ENCODE measurements at places on chromosomes 5 and 9. TPM values are rescaled to one million over a fixed set of nuclear protein-coding genes. Genes with fewer than 3 reads are reported as not detected.

DNA sequence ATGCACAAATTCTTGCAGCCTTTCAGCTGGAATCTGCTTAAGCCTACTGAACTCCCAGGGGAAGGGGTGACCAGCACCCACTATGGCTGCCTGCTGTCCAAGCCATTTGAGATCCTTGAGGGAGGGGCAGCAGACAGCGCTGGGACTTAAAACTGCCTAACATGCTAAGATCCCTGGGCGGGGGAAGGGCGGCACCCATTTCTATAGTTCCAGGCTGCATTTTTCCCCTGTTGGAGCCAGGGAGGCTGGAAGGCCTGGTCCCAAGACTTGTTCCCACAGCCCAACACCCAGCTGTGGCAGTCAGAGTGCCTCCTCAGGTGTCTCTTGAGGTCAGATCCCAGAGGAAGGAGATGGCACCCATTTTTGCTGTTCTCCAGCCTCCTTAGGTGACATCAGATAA lies 1061.3 kb upstream of the COX7C start:
- DNase-seq: no peak

Gene SLC25A2
- polyA plus RNA-seq: not detected

Gene OR2Y1
- not detected for polyA plus RNA-seq

Gene PTTG1
- 6.5 TPM for polyA plus RNA-seq

GRCh38 chr5:96388176-96388575 lies 44.9 kb downstream of the PCSK1 start:
- no peak for DNase-seq

GRCh38 chr9:97480174-97480573 lies 21.3 kb upstream of the TMOD1 start:
- no peak for DNase-seq

DNA sequence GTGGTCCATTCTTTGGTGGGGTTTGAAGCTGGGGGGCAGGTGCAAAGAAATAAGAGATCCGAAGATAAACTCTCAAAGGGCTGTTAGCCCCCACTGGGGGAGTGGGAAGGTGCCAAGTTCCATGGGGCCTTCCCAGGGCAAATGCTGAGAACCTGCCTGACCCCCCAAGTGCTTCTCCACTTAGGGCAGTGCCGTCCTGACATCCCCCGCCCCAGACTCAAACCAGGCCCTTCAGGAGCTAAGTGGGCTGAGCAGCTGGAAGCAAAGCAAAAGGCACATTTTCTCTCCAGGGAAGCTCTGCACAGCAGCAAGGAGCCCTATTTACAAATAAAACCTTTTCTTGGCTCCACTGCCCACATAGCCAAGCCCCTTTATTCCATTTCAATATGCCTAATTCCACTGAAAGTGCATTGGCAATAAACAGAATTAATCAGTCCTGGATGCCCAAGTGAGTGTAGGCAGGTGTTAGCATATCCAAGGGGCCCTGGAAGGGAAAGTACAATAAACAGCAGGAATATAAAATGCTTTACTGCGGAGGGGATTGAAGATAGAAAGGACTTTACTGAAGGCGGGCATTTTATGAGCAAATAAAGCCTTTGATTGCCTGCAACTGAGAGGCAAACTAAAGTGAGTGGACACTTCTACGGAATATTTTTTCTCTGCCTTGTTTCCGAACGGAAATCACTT lies 44.6 kb downstream of the WHRN start:
- DNase-seq: no peak

Gene SHOC1
- 0.05 TPM for polyA plus RNA-seq

DNA sequence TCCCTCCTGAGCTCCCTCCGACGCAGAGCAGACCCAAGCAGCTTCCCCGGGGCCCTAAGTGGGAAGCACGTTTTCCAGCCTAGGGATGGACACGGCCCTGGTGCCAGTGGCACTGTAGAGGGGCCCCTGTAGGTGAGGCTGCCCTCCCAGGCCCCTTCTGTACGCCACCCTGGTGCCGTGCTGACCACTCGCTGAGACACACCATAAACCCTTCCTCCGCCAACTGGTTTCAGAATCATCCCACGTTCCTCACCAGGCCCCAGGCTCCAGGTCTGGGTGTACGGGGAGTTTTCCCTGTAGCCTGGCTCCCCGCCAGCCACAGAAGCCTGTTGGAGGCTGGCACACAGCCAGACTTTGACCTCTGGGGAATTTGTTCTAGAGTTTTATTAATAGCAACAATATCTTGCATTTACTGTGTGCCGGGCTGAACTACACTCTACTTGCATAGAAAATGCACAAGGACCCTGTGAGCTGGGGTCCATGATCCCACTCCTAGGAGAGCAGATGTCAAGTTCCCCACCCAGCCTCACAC lies 18.2 kb upstream of the WDR38 start:
- no peak for DNase-seq

Gene PTPN3
- 1.9 TPM for polyA plus RNA-seq

DNA sequence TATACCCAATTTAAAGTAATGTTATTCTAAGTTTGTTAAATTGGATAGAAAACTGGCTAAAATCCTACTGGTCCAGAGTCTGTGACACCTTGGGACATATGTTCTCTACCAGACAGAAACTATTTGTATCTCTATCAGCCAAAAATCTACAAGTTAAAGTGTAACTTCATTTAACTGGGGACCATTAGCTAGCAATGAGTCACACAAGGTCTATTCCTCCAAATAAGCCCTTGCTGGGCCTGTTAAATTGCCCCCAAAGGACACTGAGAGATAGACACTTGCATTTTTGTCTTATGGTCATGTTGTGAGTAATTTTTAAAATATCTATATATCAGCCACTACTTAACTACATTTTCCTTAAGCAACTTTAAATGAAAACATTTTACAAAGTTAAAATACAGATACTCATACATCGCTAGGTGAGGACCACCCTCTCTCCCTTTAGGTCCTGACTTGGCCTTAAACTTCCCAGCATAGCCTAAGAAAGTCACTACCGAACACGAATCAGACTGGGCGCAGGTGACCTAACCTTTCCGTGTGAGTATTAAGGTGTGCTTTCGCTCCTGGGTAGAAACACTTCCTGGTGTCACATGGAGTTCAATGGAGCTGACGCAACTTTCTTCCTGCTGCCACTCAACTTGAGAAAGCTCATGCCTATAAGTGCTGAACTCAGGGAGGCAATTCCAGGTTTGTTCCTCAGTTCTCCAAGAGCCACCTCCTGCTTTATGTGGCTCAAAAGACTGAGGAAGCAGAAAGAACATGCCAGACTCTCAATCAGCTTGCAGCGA lies 249.1 kb downstream of the DIRAS2 start:
- no peak for DNase-seq

DNA sequence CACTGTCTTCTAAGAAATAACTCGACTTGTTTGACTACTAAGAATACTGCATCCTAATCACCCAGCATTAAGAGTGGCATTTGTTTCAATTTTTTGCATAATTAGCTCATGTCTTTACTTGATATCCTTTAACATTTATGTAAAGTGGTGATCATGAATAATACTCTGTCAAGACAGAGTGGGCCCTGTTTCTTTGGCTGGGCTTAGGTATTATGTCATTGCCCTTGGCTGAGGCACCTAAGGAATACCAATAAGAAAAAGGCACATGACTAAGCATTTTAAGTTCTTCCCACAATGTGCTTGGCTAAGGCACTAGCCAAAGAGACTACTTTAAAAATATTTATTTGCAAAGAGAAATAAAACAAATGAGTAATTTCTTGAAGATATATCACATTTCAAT lies 308.1 kb downstream of the CTNND2 start:
- DNase-seq: no peak

Gene FOXD4L5
- polyA plus RNA-seq: not detected

Gene LCN10
- 11.3 TPM for polyA plus RNA-seq

- no peak for DNase-seq
These were observed 15.8 kb downstream of the GALNT10 start for GRCh38 chr5:154206311-154206710.

DNA sequence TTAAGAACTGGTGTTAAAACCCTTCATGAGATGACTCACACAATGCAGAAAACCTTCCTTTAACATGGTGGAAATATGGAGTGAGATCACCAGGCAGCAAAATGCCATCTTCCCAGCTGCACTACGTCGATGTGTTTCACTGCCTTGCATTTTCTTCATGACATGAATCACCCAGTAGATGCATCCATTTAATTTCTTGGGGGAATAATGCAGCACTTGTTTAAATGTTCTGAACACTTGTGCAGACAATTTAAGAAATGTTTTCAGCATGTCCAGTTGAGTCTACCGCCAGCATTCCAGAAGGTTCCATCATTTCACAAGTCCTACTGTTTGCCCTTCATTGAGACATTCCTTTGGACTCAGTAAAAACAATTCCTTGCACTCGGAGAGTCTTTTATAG lies 81.6 kb downstream of the ADAMTS16 start:
- DNase-seq: no peak

Gene PCDHGA4
- polyA plus RNA-seq: 2.2 TPM

Gene PRRT1B
- not detected for polyA plus RNA-seq

Gene OR2K2
- not detected for polyA plus RNA-seq

Gene GPR151
- polyA plus RNA-seq: not detected

Gene RABGAP1
- 46.2 TPM for polyA plus RNA-seq

DNA sequence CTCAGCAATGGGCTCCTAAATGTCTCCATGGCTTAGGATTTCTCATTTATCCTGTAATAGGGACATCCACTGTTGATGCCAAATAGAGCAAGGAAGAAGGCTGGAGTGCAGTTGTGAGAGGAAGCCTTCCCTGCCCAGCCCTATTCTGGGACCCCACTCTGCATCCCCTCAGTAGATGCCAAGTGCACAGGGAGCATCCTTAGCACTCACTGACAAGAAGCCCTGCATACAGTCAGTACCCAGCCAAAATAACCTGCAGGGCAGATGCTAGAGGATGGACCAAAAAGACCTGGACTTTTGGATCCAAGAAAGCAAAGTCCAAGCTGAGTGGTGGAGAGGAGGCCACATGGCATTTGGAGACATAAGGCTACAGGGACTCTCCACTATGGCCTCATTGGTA lies 113.5 kb upstream of the SPOCK1 start:
- no peak for DNase-seq

- no peak for DNase-seq
These were observed 23.7 kb upstream of the PTGES start for GRCh38 chr9:129776566-129776937.

Gene HTR1A
- polyA plus RNA-seq: not detected

Gene IFNA21
- not detected for polyA plus RNA-seq

DNA sequence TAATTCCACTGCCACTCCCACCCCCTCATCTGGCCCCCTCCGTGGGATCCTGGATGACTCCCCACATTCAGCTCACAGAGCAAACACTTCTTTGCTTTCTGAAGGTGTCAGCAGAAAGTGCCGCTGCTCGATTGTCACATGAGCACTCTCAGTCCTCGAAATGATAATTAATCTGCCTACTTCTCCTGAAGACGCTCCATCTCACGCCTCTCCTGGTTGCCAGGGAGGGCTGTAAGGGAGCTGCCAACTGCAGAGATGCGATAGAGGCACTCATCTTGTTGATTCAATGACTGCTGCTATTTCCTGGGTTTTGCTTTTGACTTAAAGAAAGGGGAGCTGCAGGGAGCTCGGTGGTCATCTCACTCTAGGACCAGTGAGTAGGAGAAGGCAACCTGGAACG lies 206.5 kb downstream of the DAB2IP start:
- DNase-seq: no peak

GRCh38 chr9:76704593-76705204 lies 59.5 kb upstream of the PCA3 start:
- DNase-seq: peak; percentile 64

Gene THBS4
- polyA plus RNA-seq: 2.8 TPM

DNA sequence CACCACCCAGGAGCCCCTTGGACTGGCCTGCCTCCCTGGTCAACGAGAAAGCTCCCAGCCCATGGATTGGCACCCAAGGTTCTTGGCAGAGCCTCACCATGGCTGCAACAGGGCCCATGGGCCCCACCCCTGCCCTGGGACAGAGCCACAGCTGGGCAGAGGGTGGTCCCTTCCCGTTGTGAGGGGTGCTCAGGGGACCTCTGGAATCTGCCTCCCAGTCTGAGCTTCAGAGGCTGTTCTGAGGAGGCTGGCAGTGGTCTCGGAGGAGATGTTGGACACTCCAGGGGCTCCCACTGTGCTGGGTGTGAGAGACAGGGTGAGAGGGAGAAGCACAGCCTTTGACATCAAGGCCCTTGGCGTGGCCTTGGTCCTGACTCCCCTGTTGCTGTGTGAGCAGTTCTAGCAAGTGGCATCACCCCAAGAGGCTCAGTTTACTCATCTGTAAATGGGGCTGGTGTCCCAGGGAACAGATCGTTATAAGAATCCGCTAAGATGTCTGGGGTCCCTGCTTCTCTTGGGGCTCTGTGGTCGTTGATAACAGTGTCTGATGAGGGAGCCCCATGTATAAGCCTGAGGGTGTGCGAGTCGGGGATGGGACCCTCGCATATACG lies 33.0 kb downstream of the LHX3 start:
- no peak for DNase-seq

DNA sequence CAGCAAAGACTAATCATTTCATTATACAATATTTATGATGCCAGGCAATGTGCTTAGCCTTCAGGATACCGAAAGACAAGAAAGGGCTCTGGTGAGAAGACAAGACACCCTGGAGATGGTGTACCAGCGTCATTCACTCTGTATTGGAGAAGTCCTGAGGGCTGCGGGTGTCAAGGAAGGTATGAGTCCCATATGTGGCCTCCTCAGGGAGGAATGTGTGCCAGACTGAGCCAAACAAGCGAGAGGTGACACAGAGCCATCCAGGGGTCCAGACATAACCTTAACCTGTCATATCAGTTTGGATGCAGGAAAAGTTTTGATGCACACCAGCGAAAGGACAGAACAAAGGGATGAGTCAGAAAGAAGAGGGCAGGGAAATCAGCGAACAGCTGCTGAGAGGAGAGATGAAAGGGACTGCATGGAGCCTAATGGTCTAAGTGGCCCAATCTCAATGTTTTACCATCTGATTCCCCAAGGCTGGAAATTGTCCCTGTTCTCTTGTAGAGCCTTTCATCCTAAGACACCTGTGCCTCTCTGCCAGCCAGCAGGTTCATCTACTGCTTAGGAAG lies 38.9 kb downstream of the ADRA1B start:
- DNase-seq: no peak

All from urinary bladder (tissue), 4 donors.